ENCODE measurements at places on chromosomes 1 and 21.

DNA sequence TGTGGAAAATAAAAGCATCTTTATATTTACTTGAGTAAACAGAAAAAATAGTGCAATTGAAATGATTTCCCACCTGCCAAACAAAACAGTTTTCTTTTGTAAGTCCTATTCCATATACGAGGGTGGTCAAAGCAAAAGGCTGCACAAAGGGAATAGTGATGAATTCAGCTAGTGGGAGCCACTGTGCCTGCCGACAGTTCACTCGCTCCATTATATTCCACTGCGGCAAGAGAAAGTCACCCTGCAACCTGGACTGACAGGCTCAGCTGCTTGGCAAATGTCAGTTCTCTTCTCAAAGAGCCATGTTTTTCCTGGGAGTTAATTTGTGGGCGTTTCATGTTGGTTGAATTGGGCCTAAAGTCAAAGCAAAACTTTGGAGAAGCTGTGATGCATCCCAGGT lies 145.4 kb downstream of the LMO4 start:
- DNase-seq = no peak

GRCh38 chr1:24957016-24957807 lies 27.1 kb upstream of the RUNX3 start:
- DNase-seq = no peak

DNA sequence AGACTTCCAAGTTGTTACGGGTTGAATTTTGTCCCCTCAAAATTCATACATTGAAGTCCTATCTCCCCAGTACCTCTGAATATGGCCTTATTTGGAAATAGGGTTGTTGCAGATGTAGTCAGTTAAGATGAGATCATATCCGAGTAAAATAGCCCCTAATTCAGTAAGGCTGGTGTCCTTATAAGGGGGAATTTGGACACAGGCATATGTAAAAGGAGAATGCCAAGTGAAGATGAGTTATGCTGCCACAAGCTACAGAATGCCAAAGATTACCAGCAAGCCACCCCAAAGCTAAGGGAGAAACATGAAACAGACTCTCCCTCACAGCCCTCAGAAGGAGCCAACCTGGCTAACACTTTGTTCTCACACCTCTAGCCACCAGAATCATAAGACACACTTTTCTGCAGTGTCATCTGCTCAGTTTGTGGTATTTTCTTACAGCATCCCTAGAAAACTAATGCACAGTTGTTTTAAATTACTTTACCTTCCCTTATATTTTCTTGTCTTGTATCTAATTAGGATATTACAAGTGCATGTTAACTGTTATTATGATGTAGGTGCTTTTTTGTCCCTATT lies 43.3 kb upstream of the PRDX6 start:
- no peak for DNase-seq

DNA sequence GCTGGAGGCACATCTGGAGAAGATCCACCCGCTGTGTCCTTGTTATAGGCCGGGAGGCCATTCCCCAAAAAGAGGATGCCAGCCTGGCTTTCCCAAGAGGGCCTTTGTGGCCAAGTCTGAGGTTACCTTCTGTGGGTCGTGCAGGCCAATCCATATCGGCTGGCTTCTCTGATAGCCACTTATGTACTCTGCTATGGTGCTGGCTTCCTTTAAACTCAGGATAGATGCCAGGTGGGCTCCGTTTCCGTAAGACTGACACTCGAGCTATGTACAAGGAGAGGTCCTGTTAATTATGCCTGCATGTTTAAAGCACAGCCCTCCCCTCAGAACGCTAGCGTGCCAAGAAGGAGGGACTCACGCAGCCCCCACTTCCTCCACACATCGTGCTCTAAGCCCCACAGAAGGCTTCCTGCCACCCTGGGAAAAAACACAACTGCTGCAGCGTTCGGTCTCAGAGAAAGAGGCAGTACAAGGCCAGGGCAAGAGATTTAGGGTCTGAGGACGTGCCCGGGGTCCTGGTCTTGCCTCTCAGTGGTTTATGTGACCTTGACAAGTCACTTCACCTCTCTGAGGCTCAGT lies 11.6 kb downstream of the REG4 start:
- DNase-seq = no peak

- DNase-seq = no peak
Measured at GRCh38 chr1:239269706-239270105, 116.7 kb upstream of the CHRM3 start.

All from stimulated activated CD8-positive, alpha-beta memory T cell treated with anti-CD3 and anti-CD28 coated beads, Interleukin-7, amount 100 ng/mL, for 1 hour (primary cell).